ENCODE measurements at places on chromosomes 2 and 18. TPM values are rescaled to one million over a fixed set of nuclear protein-coding genes. Genes with fewer than 3 reads are reported as not detected.

Gene ECEL1
- polyA plus RNA-seq, result not detected

DNA sequence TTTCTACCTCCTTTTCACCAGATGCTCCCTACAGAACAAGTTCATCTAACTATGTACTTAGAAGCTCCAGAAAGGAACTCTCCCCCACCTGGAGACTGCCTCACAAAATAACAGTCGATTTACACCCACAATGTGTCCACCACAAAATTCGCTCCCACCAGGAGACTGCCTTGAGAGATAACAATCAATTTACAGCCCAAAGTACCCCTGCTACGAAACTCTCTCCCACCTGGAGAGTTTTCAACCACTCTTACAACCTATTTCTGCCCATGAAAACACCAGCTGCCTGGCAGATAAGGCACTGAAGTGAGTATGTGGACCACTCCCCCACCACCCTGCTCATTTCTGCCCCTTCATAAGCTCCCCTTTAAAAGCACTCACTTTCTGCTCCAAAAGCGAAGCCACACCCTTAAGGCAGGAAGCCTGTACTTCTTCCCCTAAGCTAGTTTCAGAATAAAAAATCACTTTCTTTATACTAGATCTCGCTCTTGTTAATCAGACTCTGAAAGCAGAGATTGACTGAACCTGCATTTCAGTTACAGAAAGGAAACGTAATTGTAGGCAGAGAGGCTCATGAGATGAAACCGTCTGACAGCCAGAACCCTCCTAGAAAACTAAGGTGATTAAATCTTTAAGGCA lies 94.4 kb upstream of the RBBP8 start:
- no peak for DNase-seq

DNA sequence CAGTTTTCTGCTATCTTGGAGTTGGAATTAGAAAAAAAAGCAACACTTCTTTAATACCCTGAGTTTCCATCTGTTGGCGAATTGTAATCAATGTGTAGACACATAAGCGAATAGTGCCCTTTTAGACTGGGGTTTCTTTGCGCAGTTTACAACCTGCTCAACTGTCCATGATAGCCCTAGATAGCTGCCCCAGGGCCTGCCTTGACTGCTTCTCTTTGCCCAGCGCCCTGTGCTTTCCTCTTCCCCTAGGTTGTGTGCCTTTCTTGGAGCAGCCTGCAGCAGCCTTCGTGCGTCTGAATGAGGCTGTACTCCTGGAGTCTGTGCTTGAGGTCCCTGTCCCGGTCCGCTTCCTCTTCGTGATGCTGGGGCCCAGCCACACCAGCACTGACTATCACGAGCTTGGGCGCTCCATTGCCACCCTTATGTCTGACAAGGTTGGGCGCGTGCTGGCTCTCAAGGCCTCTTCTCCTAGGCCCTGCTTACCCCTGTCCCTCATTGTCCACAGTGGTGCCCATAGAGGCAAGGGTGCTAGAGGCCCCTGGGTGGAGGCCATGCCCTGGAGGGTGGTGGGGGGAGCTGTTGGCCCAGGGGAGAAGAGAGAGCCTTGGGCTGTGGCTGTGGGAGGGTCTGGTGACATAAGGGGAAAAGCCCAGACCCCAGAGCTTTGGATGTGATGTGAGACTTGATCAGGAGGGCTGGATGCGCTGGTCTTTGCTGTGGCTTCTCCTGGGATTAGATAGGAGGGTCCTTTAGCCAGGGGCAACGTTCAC lies 6.9 kb downstream of the SLC4A3 start:
- no peak for DNase-seq

DNA sequence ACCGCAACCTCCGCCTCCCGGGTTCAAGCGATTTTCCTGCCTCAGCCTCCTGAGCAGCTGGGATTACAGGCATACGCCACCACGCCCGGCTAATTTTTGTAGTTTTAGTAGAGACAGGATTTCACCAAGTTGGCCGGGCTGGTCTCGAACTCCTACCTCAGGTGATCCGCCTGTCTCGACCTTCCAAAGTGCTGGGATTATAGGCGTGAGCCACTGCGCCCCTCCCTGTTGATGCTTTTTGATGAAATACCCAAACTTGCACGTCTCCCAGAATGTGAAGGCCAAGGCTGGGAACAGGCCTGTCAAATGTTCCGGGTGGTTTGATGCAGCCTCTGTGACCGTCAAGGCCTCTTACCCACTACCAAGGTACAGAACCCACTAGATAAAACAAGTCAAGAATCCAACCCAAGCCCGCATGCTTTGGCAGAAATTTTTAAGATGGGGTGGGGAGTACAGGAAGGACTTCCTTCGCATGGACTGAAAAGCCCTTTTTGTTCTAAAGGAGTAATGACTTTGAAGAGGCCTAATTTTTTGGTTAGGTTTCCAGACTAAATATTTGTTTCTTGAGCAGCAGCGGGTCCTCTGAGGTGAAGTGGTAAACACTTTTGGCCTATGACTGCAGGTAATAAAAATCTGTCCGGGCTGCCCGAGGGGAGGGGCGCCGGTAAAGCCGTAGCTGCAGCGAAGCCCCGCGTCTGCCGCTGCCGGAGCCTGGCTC lies 3.7 kb upstream of the EVX2 start:
- no peak for DNase-seq

Gene MYOM1
- polyA plus RNA-seq, result 0.08 TPM

- no peak for DNase-seq
Measured at GRCh38 chr18:74413836-74414235, 43.3 kb downstream of the DIPK1C start.

DNA sequence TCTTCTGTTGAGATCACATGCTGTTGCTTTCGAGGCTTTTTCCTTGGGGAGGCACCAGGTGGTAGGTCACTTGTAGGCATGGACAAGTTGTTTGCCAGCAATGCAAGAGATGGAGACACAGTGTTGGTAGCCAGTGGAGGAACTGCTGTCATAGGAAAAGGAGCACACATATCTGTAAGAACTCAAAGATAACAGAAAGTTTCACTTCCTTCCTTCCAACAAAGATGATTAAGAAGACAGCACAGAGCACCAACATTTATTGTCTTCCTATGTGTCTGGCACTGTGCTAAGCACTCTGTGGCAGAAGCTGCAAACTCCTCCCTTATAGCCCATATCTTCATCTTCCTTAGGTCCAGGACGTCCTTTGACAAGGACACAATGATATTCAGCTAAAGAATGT lies 64.5 kb upstream of the AMMECR1L start:
- no peak for DNase-seq

DNA sequence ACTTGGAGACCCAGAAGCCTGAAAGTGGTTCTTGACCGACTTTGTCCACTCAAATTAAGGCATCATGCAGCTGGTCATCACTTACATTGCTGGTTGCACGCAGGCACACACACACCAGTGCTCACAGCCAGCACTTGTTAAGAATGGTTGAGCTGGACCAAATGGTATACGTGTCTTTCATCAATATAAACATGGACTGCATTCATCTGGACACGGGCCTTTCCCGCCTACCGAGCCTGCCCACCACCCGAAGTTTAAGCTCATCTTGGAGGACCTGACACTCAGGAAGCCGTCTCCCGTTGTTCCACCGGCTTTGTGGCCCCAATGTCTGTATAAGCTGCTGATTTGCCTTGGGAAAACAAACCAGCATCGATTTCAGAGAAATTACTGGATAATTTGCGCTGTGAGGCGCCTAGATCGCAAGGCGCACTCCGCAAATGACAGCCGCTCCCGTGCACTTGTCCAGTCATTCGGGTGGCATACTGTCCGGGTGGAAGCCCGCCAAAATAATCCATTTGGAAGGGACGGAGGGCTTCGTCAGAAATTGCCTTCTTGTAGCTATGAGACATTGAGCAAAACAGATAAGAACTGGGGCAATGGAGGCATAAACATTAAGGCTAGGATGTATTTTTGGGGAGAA lies 40.1 kb upstream of the AKAIN1 start:
- no peak for DNase-seq

DNA sequence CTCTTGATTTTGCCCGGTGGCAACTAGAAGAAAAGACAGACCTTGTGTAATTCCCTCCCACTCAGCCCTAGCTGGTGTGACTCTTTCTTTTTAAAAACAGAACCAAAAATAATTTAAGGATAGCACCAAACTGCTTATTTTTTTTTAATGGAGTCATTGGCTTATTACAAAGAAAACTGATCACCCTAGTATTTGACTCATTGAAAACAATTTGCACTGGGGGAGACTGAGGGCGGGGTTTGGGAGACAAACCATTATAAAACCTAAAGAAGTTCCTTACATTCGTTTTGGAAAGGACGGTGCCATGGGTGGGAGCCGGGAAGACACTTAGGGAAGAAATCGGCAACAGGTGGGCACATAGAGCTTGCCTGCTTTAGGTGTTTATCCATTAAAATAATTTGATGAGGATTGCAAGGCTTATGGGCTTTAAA lies 2.5 kb downstream of the PAX3 start:
- no peak for DNase-seq

DNA sequence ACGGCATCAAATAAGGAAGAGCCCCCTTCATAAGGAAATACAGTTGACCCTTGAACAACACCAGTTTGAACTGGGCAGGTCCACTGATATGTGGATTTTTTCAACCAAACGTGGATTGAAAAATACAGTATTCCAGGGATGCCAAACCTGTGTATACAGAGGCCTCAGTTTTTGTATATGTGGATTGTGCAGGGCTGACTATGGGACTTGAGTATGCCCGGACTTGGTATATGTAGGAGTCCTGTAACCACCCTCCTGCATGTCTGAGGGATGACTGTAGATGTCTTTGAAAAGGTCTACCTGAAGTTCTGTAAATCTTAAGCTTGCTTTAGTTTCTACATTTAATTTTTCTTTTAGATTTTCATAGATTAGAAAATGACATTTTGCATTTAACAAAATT lies 50.0 kb downstream of the EML4 start:
- no peak for DNase-seq

Measured in mammary epithelial cell (primary cell).